ENCODE measurements at places on chromosomes 12 and 14. TPM values are rescaled to one million over a fixed set of nuclear protein-coding genes. Genes with fewer than 3 reads are reported as not detected.

GRCh38 chr12:110743571-110744093 lies 941 bp upstream of the PPP1CC start:
- peak; percentile 24 for DNase-seq

DNA sequence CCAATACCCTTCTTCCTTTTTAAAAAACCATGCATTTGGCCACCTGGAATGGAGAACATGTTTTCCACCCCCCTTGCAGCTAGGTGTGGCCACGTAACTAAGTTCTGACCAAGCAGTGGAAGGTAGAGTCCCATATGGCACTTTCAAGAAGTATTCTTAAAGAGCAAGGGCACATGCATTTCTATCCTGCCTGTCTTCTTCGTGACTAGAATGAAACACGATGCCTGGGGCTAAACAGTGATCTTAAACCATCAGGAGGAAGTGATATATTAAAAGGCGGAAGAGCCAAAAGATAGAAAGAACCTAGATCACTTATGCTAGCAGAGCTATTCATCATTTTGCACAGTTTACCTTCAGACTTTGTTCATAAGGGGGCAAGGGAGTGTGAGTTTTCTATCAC lies 16.0 kb upstream of the DDX11 start:
- no peak for DNase-seq

DNA sequence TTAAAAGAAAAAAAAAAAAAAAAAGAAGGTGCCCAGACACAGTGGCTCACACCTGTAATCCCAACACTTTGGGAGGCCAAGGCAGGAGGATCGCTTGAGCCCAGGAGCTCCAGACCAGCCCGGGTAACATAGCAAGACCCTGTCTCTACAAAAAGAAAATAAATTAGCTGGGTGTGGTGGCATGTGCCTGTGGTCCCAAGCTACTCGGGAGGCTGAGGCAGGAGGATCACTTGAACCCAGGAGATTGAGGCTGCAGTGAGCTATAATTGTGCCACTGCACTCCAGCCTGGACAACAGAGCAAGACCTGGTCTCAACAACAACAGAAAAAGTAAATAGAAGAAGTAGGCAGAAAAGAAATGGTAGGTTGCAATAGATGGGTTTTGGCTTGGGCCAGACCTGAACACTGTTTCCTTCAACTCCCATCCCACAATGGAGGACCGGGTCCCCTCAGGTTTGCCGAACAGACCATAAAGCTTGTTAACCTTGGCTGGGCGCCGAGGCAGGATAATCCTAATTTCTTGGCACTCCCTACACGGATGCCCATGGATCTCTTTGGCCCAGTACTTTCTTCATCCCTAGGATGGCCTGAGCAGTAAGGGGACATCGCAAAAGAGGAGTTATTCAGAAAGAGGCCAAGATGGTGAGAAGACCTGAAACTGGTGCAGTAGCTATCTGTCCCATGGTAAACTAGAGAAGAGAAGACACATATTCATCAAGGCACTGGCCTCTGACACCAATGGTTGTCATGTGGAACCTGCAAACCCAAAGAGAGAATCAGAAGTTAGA lies 165.5 kb upstream of the CCND2 start:
- DNase-seq = no peak

C1S gene
- 14.5 TPM for polyA plus RNA-seq

- no peak for DNase-seq
These were observed 460.9 kb upstream of the SYT1 start for GRCh38 chr12:78403681-78404080.

- DNase-seq = peak; percentile 57
These were observed 2.8 kb downstream of the PTPN21 start for GRCh38 chr14:88551980-88552431.

DNA sequence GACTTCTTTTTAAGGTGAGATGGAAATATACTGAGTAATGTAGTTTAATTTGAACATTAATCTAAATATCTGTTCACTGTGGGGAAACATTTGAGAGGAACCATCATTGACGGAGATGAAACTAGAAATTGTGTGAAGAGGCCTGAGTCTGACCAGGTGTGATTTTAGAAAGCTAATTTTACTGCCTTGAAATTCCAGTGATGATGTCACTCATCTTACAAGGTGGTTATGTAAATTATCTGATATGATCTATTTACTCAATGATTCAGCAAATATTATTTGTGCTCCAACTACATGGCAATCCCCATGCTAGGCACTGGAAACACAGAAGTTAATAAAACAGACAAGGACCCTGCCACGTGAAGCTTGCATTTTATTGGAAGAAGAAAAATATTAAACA lies 435.7 kb upstream of the DCN start:
- no peak for DNase-seq

DNA sequence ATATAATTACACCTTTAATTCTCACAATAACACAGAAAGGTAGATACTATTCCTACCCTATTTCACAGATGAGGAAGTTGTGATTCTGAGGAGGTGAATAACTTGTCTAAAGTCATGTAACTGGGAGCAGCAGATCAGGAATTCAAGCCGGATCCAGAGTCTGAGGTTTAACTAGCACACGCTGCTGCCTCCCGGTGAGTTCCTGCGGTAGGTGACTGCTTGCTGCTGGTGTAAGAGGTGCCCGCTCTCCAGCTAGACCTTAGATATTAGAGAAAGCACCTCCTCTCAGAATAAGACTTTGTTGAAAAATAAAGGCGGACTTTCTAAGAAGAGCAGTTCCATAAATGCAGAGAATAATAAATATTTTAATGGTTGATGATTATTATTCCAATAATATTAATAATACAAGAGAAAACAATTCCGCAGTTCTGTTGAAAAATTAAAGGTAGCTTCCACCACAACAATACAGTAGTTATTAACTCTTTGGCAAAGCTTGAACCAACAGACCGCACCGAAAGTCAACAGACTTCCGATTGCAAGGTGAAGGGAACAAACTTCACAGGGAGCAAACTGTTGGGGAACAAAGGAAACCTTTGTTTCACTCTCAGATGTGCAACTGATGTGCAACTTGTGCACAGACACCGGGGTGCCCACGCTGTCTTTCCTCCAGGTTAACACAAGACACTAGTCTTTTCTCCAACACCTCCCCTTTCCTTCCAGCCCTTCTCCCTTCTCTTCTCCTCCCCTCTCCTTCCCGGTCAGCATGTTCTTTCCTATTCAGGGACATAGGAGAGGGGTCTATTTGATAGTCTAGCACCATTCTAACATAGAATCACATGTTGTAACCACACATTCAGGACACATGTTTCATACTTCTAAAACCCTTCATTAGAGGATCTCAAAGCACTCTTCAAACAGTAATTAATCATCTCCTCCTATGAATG lies 73.2 kb upstream of the EGLN3 start:
- peak; percentile 23 for DNase-seq

DNA sequence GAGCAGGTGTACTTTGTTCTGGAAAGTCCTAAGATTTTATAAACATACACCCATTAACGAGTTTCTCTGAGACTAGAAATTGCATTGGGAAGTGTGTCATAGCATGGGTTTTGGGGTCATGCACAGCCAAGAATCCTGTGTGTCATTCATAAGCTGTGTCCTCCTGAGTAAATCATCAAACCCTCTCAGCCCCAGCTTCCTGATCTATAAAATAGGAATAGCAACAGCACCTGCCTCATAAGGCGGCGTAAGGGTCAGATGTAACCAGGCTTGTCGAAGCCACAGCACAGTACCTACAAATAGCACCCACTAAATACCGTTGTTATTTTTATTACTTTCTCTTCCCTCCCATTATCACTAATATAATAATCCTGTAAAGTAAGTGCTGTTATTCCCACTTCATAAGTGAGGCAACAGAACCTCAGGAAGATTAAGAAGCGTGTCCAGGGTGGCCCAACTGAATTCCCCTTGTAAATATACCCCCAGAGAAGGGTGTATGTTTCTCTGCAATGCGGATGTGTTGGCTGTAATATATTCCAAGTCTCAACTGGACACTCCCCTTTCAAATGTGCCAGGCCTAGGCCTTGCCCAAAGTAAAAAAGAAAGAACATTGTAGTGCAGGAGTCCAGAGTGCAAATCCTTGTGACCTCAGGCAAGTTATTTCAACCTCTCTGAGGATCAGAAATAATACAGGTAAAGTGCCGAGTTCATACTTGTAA lies 188.3 kb upstream of the BCL2L14 start:
- no peak for DNase-seq

GRCh38 chr14:98404811-98405210 lies 867.2 kb downstream of the BCL11B start:
- no peak for DNase-seq

DNA sequence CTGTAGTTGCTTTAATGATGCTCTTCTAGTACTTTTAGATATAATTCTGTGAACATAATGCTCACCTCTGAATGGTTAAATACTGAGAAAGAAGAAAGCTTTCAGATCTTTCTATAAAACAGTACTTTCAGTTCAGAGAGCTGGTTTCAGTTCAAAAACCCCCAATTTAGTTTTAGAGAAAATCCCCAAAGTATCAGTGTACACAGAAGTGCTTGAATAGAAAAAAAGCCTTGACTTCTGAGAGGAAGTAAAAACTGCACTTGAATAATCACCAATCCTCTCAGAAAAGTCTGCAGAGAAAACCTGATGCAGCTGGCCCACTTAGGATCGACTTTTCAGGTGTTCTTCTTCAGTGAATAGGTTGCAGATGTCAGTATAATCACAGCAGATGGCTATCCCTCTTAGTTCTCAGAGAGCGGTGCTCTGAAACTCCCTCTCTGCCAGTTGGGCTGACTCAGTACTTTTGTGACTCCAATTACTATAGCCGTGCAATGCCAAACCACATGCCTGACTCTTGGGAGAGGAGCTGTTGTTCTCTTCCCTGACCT lies 616.3 kb downstream of the LRFN5 start:
- no peak for DNase-seq

- DNase-seq = no peak
These were observed 16.2 kb upstream of the SMARCC2 start for GRCh38 chr12:56205445-56205844.

GRCh38 chr12:54404061-54405004 lies 14.7 kb downstream of the ITGA5 start:
- peak; percentile 64 for DNase-seq

GRCh38 chr12:21221778-21222177 lies 90.8 kb downstream of the SLCO1B1 start:
- no peak for DNase-seq

DNA sequence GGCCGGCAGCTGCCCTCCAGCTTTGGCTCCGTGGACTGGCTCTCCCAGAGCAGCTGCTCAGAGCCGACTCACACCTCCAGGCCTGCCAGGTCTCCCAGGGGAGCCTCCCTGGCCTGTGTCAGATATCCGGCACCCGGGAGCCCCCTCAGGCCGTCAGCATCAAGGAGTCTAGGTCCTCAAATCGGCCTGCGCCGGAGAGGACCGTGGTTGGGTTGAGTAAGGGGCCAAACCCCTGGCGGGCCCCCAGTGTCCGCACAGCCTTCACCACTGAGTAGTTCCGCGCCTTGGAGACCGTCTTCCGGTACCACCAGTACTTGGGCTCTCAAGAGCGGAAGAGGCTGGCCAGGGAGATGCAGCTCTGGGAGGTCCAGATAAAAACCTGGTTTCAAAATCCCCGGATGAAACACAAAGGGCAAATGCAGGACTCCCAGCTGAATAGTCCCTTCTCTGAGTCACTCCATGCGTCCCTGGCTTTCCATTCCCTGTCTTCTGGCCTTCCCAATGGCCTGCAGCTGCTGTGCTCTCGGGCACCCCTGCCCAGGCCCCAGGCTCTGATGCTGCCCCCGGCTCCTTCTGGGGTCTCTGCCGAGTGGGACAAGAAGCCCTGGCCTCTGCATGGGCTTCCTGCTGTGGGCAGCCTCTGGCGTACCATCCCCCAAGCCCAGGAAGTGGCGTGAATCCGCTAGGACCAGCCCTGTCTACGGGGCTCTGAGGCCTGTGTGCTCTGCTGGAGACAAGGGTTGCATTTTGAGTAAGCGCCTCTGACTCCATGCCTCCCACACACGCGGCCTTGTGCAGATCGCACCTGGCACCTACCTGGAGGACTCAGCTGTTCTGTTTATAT lies 245.1 kb upstream of the ATXN7L3B start:
- no peak for DNase-seq

CLMN gene
- polyA plus RNA-seq = 1.4 TPM

DNA sequence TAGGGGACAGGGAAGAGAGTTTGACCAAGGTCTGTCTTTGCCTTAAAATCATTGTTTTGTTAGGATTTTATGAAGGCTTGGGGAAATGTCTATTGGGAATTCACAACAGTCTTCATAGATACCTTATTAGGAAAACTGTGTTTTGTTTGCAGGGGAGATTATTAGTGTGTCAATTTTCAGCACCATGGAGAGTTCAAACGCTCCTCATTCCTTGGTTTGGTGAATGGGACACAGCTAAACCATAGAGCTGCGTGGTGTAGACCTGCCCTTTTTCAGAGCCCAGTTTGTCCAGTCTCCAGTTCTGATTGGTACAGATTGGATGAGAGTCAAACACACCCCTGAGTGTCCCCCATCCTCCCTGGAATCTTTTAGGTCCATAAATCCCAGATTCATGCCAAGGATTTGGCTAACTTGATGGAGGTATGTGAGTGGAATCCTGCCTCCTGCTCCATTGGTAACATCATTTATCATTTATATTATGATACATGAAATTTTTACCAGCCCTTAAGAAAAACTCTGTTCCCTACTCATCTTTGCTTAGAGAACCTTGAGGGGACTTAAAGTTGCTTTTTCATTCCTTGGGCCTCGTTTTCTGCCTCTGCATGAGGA lies 12.0 kb downstream of the NGDN start:
- no peak for DNase-seq

AKAP5 gene
- polyA plus RNA-seq = 0.28 TPM

STON2 gene
- polyA plus RNA-seq = not detected

- DNase-seq = no peak
These were observed 1.4 kb downstream of the MMAB start for GRCh38 chr12:109571773-109572505.

DNA sequence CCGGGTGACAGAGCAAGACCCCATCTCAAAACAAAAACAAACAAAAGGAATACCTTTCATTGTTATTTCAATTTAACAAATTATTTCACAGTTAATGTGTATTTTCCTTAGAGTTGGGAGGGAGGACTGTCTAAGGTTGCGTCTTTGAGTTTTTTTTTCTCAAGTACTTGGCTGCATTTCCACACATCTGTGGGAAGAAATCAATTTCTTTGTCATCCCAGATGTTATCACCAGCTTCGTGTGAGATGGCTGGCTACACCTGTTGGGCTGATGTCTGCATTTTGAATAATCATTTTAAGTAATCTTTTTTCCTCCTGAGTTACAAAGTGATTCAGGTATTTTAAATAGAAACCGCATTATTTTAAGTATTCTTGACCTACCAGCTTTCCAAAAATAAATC lies 59.4 kb downstream of the EML1 start:
- no peak for DNase-seq

- DNase-seq = peak; percentile 60
These were observed 704 bp downstream of the ATP2B1 start for GRCh38 chr12:89707703-89708564.

Measured in SK-N-SH (cell line).